ENCODE measurements at places on chromosomes 11 and 22.

DNA sequence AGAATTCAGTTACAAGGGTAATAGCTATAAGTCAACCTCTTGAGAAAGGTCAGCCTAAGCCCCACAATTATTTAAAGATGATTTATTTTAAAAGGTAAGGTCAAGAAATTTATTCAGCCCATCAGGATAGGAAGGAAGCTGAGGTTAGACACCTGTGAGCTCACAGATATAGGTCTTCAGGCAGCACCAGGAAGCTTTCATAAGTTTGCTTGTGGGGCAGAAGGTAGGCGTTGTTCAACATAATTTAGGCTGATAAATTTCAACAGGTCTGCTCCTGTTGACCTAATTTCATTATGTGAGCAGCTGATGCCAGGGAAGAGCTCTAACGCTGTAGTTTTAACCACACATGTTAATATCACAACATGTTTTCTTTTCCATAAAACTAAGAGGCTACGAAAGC is 118.1 kb upstream of the APOA1 start:
- no peak for DNase-seq

DNA sequence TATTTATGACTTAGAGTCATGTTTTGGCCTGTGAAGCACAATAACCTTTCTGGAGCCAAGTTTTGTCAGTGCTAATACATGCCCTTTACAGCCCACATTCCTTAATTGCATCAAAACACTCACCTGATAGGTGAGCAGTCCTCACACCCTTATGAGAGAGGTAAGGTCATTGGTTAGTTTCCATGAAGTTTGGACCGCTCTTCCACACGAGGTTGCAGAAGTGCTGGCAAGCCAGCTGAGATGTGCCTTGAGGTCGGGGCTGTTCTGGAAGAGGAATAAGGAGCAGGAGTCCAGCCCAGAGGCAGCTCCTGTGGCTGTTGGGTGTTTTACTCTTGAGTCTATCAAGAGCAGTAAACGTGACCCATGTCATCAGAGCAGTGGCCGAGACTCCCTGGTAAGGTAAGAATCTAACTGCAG is 76.3 kb downstream of the CYB5R2 start:
- no peak for DNase-seq

GRCh38 chr22:24440718-24441405 is 13.5 kb downstream of the ADORA2A start:
- DNase-seq, result no peak

- no peak for DNase-seq
Measured at GRCh38 chr11:8772571-8773519, 90.3 kb downstream of the RPL27A start.

DNA sequence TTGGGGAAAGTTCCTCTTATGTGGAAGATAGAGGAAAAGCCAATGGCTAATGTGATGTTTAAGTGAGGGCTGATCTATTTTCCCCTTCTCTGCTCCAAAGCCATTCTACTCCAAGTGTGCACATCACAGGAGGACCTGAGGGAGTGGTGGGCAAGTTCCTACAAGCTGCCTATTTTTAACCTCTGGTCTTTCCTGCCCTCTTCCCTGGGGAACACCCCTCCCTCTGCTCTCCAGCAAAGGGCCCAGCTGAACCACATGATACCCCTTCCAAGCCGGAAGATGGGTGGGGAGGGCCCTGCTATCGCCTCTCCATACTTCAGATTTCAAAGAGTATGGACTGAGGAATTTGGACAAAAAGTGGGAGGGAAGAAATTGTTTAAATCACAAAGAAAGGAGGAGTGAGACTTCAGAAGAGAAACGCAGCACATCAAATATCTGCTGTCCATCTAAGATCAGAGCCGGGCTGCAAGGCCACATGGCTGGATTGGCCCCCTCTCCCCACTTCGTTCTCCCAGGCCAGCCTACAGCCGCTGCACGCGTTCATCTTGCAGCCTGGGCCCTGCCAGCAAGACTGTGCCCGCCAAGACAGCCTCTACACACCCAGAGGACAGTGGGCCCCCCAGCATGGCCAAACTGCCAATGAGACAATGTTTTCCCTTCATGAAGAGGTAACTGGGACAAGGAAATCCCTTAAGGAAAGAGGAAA is 77.5 kb downstream of the MICAL3 start:
- no peak for DNase-seq

GRCh38 chr11:69867076-69868005 is 48.1 kb upstream of the FGF3 start:
- DNase-seq, result peak; percentile 41

GRCh38 chr11:70203751-70204465 is 812 bp downstream of the FADD start:
- DNase-seq, result peak; percentile 96
